ENCODE measurements at places on chromosomes 12 and 14.

GRCh38 chr14:50666772-50667683, 1.1 kb downstream of the SAV1 start:
- no peak for DNase-seq

GRCh38 chr12:738712-739111, 13.7 kb upstream of the WNK1 start:
- no peak for DNase-seq

DNA sequence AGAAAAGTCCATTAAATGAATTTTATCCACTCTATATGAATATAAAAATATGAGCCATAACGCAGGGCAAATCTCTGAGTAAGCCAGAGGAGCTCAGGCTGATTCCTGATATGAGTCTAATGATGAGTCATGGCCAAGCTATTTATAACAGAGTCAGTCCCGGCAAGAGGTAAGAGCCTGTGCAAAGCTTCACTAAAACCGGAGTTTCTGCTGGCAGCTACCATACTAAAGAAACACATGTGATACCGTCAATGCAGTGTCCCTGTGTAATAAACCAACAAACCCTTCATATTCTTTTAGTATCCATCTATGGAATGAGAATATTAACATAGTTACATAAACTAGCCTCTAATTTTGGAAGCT, 319.4 kb downstream of the KCNC2 start:
- DNase-seq: no peak

DNA sequence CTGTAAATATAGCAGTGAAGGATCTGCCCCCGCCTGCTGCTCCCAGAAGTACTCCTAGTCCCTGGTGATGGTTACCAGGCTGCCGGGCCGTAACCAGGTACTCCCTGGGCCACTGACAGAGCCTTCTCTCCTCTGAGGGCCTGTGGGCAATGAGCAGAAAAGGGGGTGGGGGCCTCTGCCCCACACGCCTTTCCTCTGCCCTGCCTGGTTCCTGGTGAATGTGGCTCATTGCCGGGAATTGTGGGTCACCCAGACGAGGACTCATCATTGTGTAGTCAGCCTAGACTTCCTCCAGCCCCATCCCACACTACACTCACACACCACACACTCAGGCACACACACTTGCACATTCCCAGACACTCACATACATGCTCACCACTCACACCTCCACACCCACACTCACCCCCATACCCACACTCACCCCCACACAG, 35.7 kb upstream of the ACTN1 start:
- DNase-seq: no peak

- no peak for DNase-seq
These were observed 2.7 kb downstream of the ARID2 start for GRCh38 chr12:45732250-45732649.

DNA sequence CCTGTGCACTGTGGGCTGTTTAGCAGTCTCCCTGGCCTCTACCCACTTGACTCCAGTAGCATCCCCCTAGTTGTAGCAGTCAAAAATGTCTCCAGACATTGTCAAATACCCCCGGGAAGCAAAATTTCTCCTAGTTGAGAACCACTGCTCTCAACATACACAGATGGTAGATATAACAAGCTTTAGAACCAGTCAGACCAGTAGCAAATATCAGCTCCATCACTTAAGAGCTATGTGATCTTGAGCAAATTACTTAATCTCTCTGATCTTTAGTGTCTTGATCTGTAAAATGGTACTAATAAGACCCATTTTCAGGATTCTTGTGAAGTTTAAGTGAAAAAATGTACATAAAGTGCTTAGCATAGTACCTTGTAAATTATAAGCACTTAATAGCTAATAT, 96.2 kb downstream of the DUSP6 start:
- DNase-seq: no peak

DNA sequence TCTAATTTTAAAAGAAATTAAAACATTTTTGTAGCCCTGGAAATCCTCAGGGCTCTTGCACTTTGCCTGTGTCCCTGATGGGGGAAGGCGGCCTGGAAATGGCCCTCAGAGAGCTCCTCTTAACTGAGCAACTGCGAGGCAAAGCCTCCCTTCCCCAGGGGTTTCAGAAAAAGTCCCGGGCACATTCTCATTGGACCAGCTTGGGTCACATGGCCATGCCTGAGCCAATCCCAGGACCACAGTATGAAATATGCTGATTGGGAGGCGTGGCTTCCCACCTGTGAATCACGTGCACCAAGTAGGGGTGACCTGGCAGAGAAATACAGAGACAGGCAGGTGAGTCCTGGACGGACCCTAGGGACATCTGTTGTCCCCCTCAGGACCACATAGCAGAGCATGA, 90.4 kb upstream of the SFSWAP start:
- no peak for DNase-seq

- no peak for DNase-seq
These were observed 129.1 kb upstream of the TBX3 start for GRCh38 chr12:114812858-114813761.

DNA sequence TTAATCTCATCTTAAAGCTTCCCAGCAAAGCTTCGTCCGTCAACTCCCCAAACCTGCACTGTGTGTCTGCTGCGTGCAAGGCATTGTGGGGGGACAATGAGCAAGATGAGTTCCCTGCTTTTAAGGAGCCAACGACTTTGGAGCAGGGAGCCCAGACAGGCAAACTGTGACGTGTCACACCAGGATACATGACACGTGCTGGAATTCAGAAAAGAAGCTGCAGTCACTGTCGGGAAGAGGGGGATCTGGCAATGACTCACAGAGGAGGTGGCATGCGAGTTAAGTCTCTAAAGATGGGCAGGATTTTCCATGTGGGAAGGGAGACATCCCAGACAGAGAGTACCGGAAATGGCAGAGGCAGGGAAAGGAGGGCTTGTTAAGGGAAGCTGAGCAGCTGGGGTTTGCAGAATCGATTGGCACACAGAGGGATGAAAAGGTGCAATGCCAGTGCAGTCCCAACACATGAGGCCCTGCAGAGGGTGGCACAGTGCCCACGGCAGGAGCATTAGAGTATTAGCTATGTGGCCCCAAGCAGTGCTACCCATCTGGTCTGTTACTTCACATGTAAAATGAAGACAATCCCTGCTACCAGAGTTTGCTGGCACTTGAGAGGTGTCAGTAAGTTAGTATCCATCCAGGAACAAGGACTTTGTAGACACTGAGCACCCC, 52.9 kb downstream of the SETD3 start:
- DNase-seq: no peak

DNA sequence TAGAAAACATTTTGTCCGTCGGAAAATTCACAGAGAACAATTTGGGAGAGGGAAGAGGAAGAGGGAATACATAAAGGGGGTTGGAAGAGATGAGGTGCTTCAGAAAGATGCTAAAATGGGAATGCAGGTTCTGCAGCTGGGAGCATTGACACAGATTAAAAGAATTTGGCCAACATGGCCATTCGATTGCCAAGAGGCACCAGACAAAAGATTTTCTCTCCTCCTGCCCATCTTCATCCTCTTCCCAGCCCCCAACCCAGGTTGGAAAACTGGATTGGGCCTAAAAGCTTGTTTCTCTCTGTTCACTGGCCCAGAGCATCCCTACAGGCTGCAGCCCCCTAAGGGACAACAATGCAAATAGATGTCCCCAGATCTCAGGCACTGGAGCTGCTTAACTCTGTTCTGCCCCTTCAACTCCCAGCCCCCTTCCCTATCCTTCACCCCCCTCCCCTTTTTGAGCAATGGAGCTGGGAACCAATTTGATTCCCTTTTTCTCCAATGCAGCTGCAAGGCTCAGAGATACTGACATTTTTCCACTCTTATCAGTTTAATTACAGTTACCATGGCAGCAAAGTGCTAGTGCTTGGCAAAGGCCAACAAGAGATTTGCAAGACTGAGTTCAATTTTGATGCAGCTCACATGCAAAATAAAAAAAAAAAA, 1.9 kb downstream of the LMO3 start:
- DNase-seq: no peak

DNA sequence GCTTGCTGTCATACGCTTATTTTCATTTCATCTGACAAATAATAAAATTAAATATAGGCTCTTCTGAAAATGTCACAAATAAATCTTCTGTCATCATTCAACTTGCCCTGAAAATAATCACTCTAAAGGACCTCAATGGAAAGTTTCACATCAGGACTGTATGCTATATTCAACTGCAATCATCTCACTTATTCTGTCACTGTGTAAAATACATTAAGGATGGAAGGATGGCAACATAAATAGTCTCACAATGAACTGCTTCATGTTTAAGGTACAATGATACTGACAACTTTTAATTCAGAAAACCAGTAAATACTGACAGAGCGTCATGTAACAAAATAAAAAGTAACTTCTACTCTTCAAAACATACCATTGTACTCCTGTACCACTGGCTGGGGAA, 82.1 kb downstream of the CEP83 start:
- no peak for DNase-seq

DNA sequence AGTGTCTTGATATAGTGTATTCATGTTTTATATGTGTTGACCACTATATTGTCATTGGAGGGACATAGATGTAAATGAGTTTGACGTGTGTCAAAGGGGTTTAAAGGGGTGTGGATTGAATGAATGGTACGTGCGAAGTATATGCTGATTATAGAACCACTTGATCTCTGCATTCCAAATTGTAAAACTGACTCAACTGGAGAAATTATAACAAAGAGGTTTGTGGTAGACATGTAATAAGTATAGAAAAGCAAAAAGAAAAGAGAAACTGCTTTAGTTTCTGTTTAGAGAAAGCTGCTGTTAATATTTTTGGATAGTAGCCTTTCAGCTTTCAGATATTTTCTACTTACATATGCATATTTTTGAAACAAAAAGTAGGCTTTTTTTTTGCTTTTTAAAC, 8.9 kb upstream of the MYRFL start:
- DNase-seq: no peak

- no peak for DNase-seq
These were observed 90.2 kb downstream of the TTLL5 start for GRCh38 chr14:75751296-75751695.

DNA sequence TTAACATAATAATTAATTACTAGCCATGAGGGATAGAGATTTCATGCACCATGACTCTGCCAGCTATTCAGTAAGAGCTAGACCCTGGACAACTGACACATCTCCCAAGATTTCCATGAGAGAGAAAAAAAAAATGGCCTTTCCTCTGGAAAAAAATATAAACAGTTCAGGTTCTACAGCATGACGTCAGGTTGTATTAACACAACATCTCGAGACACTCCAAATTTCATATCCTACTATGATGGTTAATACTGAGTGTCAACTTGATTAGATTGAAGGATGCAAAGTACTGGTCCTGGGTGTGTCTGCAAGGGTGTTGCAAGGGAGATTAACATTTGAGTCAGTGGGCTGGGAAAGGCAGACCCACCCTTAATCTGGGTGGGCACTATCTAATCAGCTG, 11.1 kb downstream of the DBX2 start:
- no peak for DNase-seq

DNA sequence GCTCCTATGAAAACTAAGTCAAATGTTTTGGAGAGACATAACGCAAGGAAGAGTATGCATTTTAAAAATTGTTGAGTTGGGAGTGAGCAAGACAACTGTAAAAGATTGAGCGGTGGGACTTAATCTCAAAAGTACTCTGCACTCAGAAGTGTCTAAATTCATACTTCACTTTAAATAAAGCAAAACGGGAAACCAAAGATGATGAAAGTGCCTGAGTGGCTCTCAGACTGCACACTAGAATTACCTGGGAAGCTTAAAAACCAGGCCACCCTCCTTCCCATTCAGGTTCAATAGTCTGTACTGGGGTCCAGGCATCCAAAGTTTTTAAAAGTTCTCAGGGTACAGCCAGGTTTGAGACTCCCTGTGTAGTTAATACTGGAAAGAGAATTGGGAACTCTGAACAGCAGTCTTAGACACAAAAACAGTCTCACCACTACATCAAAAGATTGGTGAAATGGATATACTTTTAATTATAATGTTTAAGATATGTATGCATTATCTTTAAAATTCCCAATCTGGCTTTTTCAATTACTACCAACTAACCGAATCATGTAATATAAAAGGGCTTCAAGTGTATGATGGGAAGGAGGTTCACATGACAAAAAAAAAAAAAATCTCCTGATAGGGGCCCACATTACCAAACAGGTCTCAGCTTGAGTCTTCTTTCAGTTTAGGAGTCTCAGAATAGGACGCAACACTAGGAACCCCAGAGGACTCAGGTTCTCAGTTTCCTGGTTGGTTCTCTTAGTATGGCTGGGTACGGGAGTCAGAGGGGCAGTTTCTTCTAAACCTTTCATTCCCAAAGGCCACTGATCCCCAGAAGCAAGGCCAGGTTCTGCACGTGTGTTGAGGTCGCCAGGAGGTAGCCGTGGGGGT, 1.0 kb downstream of the HOMEZ start:
- DNase-seq: no peak

DNA sequence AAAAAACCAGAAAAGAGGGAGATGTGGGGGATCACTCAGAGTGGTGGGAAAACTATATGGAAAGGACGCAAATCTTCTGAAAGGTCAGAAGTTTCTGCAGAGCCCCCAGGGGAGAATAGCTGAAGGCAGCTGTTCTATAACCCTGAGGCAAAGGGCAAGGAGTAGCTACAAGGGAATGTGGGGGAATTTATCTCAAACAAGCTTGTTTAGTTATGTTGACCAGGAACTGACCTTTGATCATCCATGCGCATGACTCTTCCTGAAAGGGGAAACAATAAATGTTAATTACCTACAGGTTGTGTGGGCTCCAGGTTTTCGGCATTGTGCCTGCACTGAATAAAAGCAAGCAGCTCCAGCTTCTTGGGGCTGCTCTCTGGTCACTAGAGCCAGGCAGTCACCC, 968.5 kb downstream of the AACS start:
- no peak for DNase-seq

DNA sequence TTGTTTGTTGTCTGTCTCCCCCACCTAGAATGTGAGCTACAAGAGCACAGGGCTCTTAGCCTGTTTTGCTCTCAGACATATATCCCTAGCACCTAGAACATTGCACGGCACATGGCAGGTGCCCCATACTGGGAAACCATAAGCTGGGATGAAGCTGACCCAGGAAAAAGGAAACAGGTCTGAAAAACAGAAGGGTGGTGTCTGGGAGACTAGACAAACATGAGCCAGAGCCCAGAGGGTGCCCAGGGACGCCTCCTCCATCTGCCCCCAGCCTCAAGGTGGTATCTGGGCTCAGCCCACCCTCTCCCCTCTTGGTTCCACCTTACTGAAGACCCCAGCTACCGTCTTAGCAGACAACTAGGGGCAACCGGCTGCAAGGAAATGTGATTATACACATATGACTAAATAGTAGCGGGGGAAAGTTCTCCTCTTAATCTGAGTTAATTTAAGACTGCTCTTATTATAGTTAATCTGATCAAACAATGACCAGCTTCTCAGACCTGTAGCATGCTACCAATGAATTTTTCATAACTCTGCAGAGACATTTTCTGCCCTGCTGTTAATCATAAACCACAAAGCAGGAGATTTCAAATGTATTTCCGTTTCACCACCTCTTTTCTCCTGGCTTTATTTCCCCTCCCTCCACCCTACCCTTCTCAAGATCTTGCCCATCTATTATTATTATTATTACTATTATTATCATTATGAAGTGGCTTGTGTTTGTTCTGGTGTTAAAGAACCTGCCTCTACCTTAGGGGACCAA, 31.9 kb downstream of the KSR2 start:
- no peak for DNase-seq
